ENCODE measurements at places on chromosomes 12 and 14.

- no peak for DNase-seq
- no peaks in the 10 kb centered on the region for H3K36me3 ChIP-seq
- H3K27me3 ChIP-seq: no peaks in the 10 kb centered on the region
- H3K4me1 ChIP-seq: no peaks in the 10 kb centered on the region
- no peak overlapping the region for H3K27ac ChIP-seq
- no peak overlapping the region for H3K4me3 ChIP-seq
Observed at GRCh38 chr12:25295361-25295760, 44.6 kb upstream of the KRAS start.

- peak; percentile 34 for DNase-seq
- no peaks in the 10 kb centered on the region for H3K27me3 ChIP-seq
- H3K36me3 ChIP-seq: no peaks in the 10 kb centered on the region
- H3K27ac ChIP-seq: no peak overlapping the region
- H3K4me1 ChIP-seq: peaks cover 7% of the 10 kb centered on the region
- no peak overlapping the region for H3K4me3 ChIP-seq
Observed at GRCh38 chr12:106149096-106149784, 10.5 kb upstream of the NUAK1 start.

DNA sequence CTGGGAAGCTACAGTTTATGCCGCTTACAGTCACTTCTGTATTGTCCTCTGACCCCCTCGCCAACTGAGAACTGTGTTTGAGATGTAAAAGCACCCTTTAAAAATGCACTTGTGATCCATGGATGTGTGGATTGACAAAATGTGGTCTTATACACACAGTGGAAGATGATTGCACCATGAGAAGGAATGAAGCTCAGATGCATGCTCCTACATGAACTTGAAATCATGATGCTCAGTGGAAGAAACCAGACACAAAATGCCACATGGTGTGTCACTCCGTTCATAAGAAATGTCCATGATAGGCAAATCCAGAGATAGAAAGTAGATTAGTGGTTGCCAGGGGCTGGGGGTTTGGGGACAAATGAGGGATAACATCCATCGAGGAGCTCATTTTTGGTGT, 58.0 kb downstream of the PITPNM2 start:
- peaks cover 49% of the 10 kb centered on the region for H3K4me1 ChIP-seq
- no peaks in the 10 kb centered on the region for H3K27me3 ChIP-seq
- H3K36me3 ChIP-seq: no peaks in the 10 kb centered on the region
- DNase-seq: no peak
- H3K27ac ChIP-seq: no peak overlapping the region

- no peak overlapping the region for H3K27ac ChIP-seq
- H3K27me3 ChIP-seq: no peaks in the 10 kb centered on the region
- DNase-seq: no peak
- H3K4me1 ChIP-seq: peaks cover 3% of the 10 kb centered on the region
Observed at GRCh38 chr14:101933209-101933608, 31.2 kb upstream of the DYNC1H1 start.

GRCh38 chr12:25023808-25024207, 74.9 kb upstream of the BCAT1 start:
- no peaks in the 10 kb centered on the region for H3K36me3 ChIP-seq
- no peaks in the 10 kb centered on the region for H3K4me1 ChIP-seq
- no peak overlapping the region for H3K27ac ChIP-seq
- DNase-seq: no peak
- H3K27me3 ChIP-seq: no peaks in the 10 kb centered on the region
- H3K4me3 ChIP-seq: no peak overlapping the region

- no peaks in the 10 kb centered on the region for H3K36me3 ChIP-seq
- H3K27ac ChIP-seq: no peak overlapping the region
- H3K27me3 ChIP-seq: no peaks in the 10 kb centered on the region
- H3K4me1 ChIP-seq: no peaks in the 10 kb centered on the region
Observed at GRCh38 chr14:89196545-89196944, 220.5 kb downstream of the FOXN3 start.

GRCh38 chr14:77457115-77457521, 283 bp downstream of the VIPAS39 start:
- H3K36me3 ChIP-seq: peaks cover 16% of the 10 kb centered on the region
- peak overlapping the region; percentile 88 for H3K27ac ChIP-seq
- DNase-seq: no peak
- H3K27me3 ChIP-seq: no peaks in the 10 kb centered on the region
- H3K4me1 ChIP-seq: peaks cover 14% of the 10 kb centered on the region

- no peaks in the 10 kb centered on the region for H3K36me3 ChIP-seq
- no peaks in the 10 kb centered on the region for H3K27me3 ChIP-seq
- no peak overlapping the region for H3K4me3 ChIP-seq
- H3K27ac ChIP-seq: no peak overlapping the region
Observed at GRCh38 chr12:55985341-55985740, 11.5 kb downstream of the RAB5B start.

- H3K27me3 ChIP-seq: no peaks in the 10 kb centered on the region
- no peaks in the 10 kb centered on the region for H3K4me1 ChIP-seq
- H3K36me3 ChIP-seq: no peaks in the 10 kb centered on the region
- no peak overlapping the region for H3K27ac ChIP-seq
- DNase-seq: no peak
Observed at GRCh38 chr12:25684070-25684469, 131.0 kb upstream of the LMNTD1 start.

DNA sequence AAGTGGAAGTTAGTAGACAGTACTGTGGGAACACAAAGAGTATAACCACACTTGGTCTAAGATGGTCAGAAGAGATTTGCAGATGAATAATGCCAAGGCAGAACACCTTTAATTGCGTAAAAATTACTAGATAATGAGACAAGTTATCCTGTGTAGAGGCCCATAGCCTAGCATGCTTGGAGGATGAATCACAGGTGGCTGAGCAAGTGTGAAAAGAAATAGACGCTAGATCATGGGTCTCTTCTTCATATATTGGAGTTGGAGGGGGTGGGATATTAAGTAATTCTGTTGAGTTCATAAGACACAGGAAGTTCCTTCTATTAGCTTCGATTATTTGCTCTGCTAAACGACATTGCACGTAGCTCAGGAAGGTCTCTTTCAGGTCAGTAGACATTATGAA, 454.3 kb upstream of the LMO3 start:
- no peaks in the 10 kb centered on the region for H3K4me1 ChIP-seq
- H3K4me3 ChIP-seq: no peak overlapping the region
- H3K27me3 ChIP-seq: no peaks in the 10 kb centered on the region
- H3K27ac ChIP-seq: no peak overlapping the region

GRCh38 chr12:95505039-95505438, 31.1 kb downstream of the METAP2 start:
- no peaks in the 10 kb centered on the region for H3K36me3 ChIP-seq
- no peak overlapping the region for H3K27ac ChIP-seq
- no peaks in the 10 kb centered on the region for H3K4me1 ChIP-seq

DNA sequence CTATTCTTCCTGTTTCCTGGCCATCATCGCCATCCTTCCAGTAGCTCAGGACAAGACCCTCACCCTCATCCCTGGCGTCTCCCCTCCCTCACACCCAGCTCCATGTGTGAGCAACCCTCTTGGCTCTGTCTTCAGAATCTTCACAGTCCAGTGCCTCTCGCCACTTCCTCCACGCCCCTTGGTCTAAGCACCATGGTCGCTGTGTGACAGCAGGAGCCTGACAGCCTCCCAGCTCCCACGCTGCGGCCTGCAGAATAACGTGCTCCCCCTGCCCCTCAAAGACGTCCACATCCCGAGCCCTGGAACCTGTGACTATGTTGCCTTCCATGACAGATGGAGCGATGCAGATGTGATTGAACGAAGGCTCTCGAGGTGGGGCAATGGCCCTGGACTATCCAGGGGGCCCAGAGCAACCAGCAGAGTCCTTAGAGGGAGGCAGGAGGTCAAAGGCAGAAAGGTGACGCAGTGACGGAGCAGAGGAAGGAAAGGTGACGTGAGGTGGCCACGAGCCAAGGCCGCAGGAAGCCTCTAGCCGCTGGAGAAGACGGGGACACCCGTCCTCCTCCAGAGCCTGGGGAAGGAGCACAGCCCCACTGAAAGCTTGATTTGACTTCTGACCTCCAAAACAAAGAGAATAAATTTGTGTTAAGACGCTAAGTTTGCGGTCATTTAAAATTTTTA, 139.8 kb downstream of the CALM1 start:
- H3K4me3 ChIP-seq: no peak overlapping the region
- no peaks in the 10 kb centered on the region for H3K27me3 ChIP-seq
- H3K27ac ChIP-seq: no peak overlapping the region
- no peaks in the 10 kb centered on the region for H3K36me3 ChIP-seq
- H3K4me1 ChIP-seq: peaks cover 7% of the 10 kb centered on the region

- no peak for DNase-seq
- peaks cover 30% of the 10 kb centered on the region for H3K27me3 ChIP-seq
- H3K4me1 ChIP-seq: no peaks in the 10 kb centered on the region
- no peak overlapping the region for H3K27ac ChIP-seq
Observed at GRCh38 chr14:91942946-91943345, 4.5 kb downstream of the FBLN5 start.

DNA sequence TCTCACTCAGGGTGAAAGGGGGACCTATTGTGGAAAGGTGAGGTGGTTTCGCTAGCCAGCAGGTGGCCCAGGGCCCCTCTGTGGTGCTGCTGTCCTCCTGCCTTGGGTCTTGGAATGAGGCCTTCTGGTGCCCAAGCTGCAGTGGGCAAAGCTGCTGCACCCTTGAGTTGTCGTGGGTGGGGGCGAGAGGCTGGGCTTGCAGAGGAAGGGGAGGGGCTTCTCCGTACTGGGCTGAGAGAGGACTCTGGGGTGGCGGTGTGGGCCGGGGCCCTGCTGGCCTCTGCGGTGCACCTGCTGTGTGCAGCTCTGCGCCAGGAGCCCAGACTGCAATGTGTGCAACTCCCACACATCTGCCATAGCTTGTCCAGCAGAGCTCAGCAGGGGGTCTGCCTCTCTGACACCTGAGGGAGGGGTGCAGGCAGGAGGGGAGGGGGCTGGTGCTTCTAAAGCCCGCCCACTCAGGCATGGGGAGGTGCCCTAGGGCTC, 145.8 kb downstream of the KIF26A start:
- peak overlapping the region; percentile 88 for H3K27ac ChIP-seq
- H3K4me1 ChIP-seq: peaks cover 32% of the 10 kb centered on the region
- no peaks in the 10 kb centered on the region for H3K27me3 ChIP-seq
- no peak for DNase-seq
- no peaks in the 10 kb centered on the region for H3K36me3 ChIP-seq

DNA sequence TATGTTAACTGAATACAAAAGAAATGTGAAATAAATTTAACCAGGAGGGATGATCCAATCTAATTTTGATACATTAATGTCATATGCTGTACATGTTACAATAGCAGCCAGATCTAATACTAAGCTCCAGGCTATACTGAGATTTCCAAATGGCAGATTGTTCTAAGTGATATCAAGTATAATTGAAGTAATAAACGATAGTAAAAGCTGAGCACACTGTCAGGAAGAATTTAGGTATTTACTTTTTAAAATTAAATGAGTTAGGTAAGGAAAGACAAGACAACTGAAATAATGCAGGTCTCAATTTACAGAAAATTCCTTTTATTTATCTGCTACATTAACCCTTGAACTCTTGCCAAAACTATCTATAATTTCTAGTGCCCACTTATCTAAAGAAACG, 39.9 kb downstream of the INSM2 start:
- H3K27me3 ChIP-seq: no peaks in the 10 kb centered on the region
- H3K4me3 ChIP-seq: no peak overlapping the region
- H3K36me3 ChIP-seq: no peaks in the 10 kb centered on the region
- no peak overlapping the region for H3K27ac ChIP-seq
- DNase-seq: no peak

DNA sequence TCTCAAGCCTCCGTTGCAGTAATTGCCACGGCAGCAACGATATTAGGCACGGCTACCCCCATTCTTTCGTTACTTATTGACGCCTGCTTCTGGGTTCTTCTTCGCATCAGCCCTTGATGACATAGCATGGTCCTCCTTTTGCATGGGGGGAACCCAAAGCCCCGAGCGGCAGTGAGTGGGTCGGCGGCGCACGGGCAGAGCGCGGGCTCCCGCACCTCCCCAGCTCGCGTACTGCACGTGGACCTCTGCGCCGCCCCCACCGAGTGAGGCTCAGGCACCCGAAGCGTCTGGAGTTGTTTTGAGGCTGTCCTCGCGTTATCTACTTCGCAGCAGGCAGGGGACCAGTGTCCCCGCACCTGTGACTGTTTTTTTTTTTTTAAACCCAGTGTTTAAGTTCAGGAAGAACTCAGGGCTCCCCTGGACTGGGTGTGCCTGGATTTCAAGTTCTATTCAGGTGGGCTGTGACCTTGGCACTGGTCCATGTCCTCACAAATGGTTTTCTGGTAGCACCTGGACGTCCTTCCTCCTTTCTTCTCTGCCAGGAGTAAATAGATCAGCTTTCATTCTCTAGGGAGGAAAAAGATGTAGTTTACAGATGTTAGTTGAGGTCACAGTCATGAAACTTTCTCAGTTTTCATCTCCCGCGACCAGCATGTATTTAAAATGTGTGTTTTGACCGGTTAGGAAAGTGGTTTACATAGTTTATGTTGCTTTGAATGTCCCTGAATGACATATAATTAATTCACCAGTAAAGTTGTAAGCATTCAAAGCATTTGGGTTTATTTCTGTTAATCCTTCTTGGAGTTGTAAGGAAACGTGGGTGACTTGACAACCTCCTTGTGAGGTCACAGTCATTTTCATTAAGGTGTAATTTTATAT, 1.4 kb upstream of the FOXN4 start:
- H3K27ac ChIP-seq: no peak overlapping the region
- peak overlapping the region; percentile 58 for H3K4me3 ChIP-seq
- H3K4me1 ChIP-seq: peaks cover 6% of the 10 kb centered on the region
- H3K27me3 ChIP-seq: peaks cover 73% of the 10 kb centered on the region
- DNase-seq: no peak

DNA sequence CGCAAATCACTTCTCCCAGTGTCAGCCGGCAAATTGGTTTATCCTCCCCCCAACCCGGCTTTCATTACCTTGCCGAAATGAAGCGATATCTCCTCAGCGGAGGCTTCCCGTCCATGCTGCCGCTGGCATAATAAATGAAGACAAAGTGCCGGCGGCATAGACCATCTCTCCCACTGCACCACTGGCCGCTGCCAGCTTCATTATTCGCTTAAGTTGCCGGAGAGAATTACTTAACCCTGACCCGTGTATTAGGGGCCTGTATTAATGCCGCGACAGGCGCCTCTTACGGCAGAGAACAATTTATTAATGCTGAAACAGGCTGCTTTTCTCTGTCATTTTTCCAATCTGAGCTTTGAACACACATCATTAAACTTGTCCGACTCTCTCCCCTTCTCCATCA, 17.5 kb upstream of the GPATCH2L start:
- H3K27me3 ChIP-seq: peaks cover 74% of the 10 kb centered on the region
- H3K4me3 ChIP-seq: no peak overlapping the region
- no peaks in the 10 kb centered on the region for H3K36me3 ChIP-seq
- no peak overlapping the region for H3K27ac ChIP-seq
- no peak for DNase-seq
